ENCODE measurements at places on chromosomes 3 and 15.

GRCh38 chr3:147348976-147349375, 57.4 kb downstream of the ZIC4 start:
- no peaks in the 10 kb centered on the region for H3K4me1 ChIP-seq
- no peak overlapping the region for H3K4me3 ChIP-seq
- no peak overlapping the region for H3K27ac ChIP-seq
- H3K36me3 ChIP-seq, result no peaks in the 10 kb centered on the region

- H3K27me3 ChIP-seq, result no peaks in the 10 kb centered on the region
- peaks cover 40% of the 10 kb centered on the region for H3K4me1 ChIP-seq
- H3K27ac ChIP-seq, result no peak overlapping the region
Measured at GRCh38 chr15:74343127-74343796, 24.2 kb downstream of the CYP11A1 start.

GRCh38 chr15:83305704-83306291, 21.3 kb upstream of the BNC1 start:
- peaks cover 63% of the 10 kb centered on the region for H3K4me1 ChIP-seq
- DNase-seq, result peak; percentile 81

DNA sequence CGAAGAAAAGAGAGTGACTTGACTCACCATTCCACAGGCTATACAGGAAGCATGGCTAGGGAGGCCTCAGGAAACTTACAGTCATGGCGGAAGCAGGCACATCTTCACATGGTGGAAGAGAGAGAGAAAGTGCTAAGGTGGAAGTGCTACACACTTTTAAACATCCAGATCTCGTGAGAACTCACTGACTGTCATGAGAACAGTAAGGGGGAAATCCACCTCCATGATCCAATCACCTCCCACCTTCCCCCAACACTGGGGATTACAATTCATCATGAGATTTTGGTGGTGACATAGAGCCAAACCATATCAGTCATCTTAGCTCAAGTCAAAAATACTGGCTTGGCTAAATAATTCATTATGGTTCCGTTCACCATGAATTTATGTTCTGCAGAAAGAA, 45.3 kb upstream of the NEDD4 start:
- H3K36me3 ChIP-seq, result no peaks in the 10 kb centered on the region
- no peaks in the 10 kb centered on the region for H3K27me3 ChIP-seq
- no peak overlapping the region for H3K4me3 ChIP-seq
- H3K4me1 ChIP-seq, result peaks cover 48% of the 10 kb centered on the region

- DNase-seq, result no peak
- no peak overlapping the region for H3K27ac ChIP-seq
- no peak overlapping the region for H3K4me3 ChIP-seq
- no peaks in the 10 kb centered on the region for H3K4me1 ChIP-seq
Measured at GRCh38 chr3:44242721-44243120, 1.0 kb downstream of the TOPAZ1 start.

DNA sequence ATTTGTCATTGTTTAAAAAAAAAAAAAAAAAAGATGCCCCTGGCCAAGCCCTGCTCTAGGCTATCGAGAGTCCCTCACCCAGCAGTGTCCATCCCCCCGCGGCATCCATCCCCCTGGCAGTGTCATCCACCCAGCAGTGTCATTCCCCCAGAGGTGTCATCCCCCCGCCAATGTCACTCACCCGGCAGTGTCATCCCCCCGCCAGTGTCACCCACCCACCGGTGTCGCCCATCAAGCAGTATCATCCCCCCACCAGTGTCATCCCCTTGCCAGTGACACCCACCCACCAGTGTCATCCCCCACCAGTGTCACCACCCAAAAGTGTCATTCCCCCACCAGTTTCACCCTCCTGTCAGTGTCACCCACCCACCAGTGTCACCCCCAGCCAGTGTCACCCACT, 99.3 kb upstream of the PRR20G start:
- DNase-seq, result no peak
- peaks cover 59% of the 10 kb centered on the region for H3K27me3 ChIP-seq
- no peak overlapping the region for H3K27ac ChIP-seq
- no peaks in the 10 kb centered on the region for H3K4me1 ChIP-seq
- H3K36me3 ChIP-seq, result no peaks in the 10 kb centered on the region

- H3K4me3 ChIP-seq, result no peak overlapping the region
- no peak overlapping the region for H3K27ac ChIP-seq
- DNase-seq, result no peak
- peaks cover 28% of the 10 kb centered on the region for H3K27me3 ChIP-seq
- no peaks in the 10 kb centered on the region for H3K36me3 ChIP-seq
Measured at GRCh38 chr3:132911741-132912415, 126.3 kb upstream of the TMEM108 start.

- no peak for DNase-seq
- no peaks in the 10 kb centered on the region for H3K36me3 ChIP-seq
- H3K27ac ChIP-seq, result no peak overlapping the region
- H3K4me1 ChIP-seq, result no peaks in the 10 kb centered on the region
- no peaks in the 10 kb centered on the region for H3K27me3 ChIP-seq
Measured at GRCh38 chr3:167253037-167253436, 127.1 kb downstream of the ZBBX start.

DNA sequence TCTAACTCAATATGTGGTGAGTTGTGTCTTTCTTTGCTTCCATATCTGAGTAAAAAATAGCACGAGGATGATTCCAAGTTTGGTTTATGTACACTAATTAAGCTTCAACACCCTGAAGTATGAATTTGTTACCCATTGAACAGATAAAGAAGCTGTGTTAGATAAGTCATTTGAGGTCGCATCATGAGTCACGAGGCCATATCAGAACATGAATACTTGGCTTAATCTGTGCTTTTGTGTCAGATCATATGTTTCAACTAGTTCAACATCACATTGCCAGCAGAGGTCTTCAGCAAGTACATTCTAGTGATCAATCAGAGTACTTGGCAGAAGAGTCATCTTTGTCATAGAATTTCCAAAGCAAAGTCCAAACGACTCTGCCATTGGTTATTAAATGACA, 26.3 kb upstream of the MITF start:
- DNase-seq, result no peak
- no peaks in the 10 kb centered on the region for H3K36me3 ChIP-seq

DNA sequence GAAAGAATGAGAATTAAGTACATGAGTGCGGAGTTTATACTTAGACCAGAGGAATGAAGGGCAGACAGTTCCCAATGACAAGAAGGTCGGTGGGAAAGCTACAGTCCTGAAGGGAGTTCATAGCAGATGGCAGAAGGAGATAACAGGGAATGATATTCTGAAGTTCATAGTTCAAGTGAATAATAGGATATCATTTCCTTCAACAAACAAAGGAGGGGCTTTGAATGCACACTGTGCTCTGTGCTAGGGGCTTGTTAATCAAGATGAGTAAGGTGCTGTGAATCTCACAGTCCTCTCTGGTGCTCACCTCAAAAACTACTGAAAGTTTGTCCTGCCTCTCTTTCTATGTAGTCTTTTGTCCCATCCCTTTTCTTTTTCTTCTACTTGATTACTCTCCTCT, 41.9 kb downstream of the SIDT1 start:
- H3K27me3 ChIP-seq, result no peaks in the 10 kb centered on the region
- H3K4me3 ChIP-seq, result no peak overlapping the region
- H3K27ac ChIP-seq, result no peak overlapping the region
- no peaks in the 10 kb centered on the region for H3K36me3 ChIP-seq

DNA sequence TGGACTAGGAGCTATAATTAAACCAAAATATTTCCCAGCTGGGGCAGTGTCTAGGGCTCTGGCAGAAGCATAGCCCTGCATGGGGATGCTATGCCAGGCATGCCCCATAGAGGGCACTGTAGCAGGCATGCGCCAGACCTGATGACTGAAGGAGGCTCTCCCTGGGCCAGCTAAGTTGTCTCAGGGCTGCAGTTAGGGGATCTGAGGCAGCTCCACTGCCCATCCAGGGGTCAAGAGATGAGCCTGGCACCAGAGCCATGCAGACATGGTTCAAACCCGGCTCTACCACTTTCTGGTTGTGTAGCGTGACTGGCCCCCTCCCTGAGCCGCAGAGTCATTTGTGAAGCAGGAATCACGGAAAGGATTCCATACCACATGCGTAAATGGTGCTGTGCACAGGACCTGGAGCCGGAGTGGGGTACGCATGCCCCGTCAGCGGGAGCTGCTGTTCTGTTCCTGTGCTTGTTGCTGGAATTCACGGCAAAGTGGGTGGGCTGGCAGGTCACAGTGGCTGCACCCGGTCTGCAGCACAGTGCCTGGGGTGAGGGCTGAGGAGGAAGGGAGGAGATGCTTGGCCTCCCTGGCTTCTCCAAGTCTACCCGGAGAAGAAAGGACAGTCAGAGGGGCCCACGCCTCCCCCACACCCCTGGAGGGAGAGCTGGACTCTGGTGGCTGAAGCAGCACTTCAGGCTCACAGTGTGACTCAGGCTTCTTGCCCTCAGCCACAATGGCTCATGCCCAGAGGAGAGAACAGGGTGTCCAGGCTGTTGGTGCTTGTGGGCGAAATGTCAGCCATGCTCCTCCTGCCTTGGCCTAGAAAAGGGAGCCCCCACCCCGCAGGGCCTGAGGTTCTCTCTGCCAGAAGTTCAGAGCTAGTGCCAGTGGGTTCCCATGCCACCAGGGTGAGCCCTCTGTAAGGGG, 43.1 kb downstream of the DNASE1L3 start:
- H3K4me1 ChIP-seq, result no peaks in the 10 kb centered on the region
- no peak overlapping the region for H3K27ac ChIP-seq
- peak; percentile 51 for DNase-seq
- no peaks in the 10 kb centered on the region for H3K27me3 ChIP-seq

DNA sequence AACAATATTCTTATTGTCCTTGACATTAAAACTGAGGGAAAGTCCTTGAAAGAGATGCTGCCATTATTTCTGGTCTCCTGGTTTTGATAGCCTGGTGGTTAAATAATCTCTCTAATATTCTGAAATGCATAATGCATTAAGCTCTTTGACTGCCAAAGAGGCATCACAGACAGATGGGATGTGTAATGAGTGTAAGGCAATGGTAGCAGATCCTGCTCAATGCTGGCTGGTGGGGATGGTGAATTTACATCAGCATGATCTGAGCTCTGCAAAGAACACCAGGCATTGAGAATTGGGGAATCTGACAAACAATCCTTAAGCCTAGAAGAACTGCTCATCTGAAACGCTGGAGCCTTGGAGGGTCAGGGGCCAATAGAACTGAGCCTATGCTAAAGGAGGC, 528.6 kb upstream of the LMCD1 start:
- H3K4me1 ChIP-seq, result no peaks in the 10 kb centered on the region
- H3K27ac ChIP-seq, result no peak overlapping the region
- DNase-seq, result no peak

GRCh38 chr3:79516795-79517194, 251.0 kb downstream of the ROBO1 start:
- H3K27ac ChIP-seq, result no peak overlapping the region
- H3K4me3 ChIP-seq, result no peak overlapping the region
- H3K36me3 ChIP-seq, result no peaks in the 10 kb centered on the region
- H3K27me3 ChIP-seq, result no peaks in the 10 kb centered on the region

GRCh38 chr15:52682781-52683180, 3.6 kb upstream of the ATOSA start:
- 0 out of 2 replicates have a peak overlapping the region, but pooled peaks have one; percentile 10 for H3K4me3 ChIP-seq
- H3K27me3 ChIP-seq, result no peaks in the 10 kb centered on the region
- H3K4me1 ChIP-seq, result peaks cover 39% of the 10 kb centered on the region
- H3K27ac ChIP-seq, result peak overlapping the region; percentile 49
- no peaks in the 10 kb centered on the region for H3K36me3 ChIP-seq

DNA sequence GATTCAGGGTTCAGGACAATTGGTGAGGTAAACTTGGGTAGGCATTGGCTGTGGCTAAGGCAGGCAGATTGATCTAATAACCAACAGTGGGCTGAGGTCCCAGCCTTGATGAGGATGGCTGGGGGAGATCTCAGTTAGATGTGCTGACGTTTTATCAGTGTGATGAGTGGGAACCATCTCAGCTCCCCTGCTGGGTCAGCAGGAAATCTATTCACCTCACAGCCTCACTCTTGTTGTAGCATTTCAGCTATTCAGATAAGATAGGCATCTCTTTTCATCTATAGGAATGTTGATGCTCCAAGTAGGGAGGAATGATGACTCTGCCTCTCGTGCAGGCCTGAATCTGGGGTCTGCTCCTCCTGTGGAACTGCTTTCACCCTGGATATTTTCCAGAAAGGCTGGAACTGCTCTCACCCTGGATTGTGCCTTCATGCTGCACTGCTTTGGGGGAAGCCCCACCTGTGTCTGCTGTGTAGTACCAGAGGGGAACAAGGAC, 973.7 kb downstream of the NSUN3 start:
- no peak overlapping the region for H3K4me3 ChIP-seq
- H3K27ac ChIP-seq, result no peak overlapping the region
- no peak for DNase-seq

- no peaks in the 10 kb centered on the region for H3K36me3 ChIP-seq
- DNase-seq, result no peak
- peaks cover 31% of the 10 kb centered on the region for H3K27me3 ChIP-seq
- H3K4me3 ChIP-seq, result no peak overlapping the region
Measured at GRCh38 chr3:139832998-139833397, 102.0 kb upstream of the CLSTN2 start.

GRCh38 chr3:63762180-63762579, 56.9 kb upstream of the C3orf49 start:
- H3K4me1 ChIP-seq, result no peaks in the 10 kb centered on the region
- H3K27ac ChIP-seq, result no peak overlapping the region
- no peak for DNase-seq

DNA sequence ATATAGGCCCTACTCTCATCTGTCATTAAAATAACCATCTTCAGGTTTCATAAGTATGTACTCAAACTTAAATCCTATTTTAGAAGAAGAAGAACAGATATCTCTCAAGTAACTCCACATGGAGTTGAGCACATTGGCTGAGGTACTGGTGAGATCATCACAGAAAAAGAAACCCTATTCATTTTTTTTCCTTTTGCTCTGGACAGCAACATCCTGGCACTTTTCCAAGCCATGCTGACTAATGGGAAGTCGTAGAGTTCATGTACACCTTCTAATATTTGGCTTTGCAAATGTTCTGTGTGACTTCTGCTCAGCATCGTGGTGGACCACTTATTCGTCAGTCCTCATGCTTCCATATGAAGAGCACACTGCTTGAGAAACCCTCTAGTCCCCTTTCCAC, 336.0 kb upstream of the KCNH8 start:
- H3K27me3 ChIP-seq, result no peaks in the 10 kb centered on the region
- no peaks in the 10 kb centered on the region for H3K36me3 ChIP-seq
- H3K4me1 ChIP-seq, result peaks cover 20% of the 10 kb centered on the region

DNA sequence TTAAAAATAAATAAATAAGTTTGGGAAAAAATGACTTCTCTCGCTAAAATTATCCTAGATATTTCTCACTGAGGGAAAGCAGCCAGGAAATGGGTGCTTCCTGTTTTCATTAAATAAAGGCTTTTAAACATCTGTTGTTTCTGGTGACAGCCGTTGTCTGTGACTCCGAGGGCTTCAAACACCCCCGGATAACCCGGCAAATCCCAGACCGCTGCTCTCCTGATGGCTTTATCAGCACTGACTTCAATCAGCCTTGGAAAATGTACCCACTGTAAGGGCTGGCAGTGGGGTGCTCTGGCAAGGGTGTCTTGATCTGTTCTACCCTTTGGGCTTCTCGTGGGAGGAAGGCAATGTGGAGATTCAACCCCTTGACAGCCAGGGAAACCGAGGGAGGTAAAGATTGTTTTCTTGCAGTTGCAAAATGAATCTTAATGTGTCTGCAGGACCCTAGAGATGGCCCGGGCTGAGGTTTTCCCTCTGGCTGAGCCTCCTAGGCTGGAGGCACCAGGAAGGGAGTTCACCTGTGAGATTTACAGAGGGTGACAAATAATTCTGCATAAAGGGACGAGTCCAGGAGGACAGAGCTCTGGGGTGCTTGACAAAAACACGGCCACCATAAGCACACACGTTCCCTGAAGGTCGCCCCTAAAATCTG, 33.6 kb upstream of the SEC13 start:
- DNase-seq, result no peak
- H3K4me1 ChIP-seq, result no peaks in the 10 kb centered on the region
- H3K4me3 ChIP-seq, result no peak overlapping the region
- H3K36me3 ChIP-seq, result no peaks in the 10 kb centered on the region
- no peak overlapping the region for H3K27ac ChIP-seq

Data from PC-9 (cell line).